Stimulated activated CD8-positive, alpha-beta memory T cell treated with anti-CD3 and anti-CD28 coated beads, Interleukin-12 subunit alpha, Interleukin-12 subunit beta, amount 100 ng/mL, for 4 hours (primary cell): ENCODE measurements at places on chromosomes 1 and 21.

DNA sequence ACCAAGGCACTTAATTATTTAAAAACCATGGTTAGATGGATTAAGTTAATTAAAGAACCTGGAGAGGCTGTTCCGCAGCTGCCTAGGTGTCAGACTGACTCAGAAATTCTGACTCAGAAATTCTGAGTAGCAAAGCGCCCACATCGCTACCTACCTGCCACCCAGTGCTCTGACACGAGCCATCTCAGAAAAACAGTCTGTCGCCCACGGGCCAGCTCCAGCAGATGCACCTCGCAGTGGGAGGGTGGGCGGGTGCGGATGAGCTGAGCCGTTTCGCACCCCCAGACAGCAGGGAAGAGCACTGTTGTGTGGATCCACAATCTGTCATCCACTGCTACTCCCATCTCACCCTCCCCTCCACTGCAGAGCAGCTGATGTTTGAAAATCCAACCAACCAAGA is 13.5 kb downstream of the KCNK1 start:
- DNase-seq = no peak

- DNase-seq = no peak
Measured at GRCh38 chr1:48715921-48716320, 60.8 kb downstream of the BEND5 start.

GRCh38 chr21:28240586-28240985 is 752.1 kb downstream of the LTN1 start:
- no peak for DNase-seq

- no peak for DNase-seq
Measured at GRCh38 chr1:162179121-162179520, 109.6 kb downstream of the NOS1AP start.

GRCh38 chr21:27690426-27690825 is 723.5 kb upstream of the ADAMTS5 start:
- no peak for DNase-seq
